Stimulated activated CD8-positive, alpha-beta memory T cell treated with anti-CD3 and anti-CD28 coated beads, Interleukin-7, amount 100 ng/mL, for 1 hour (primary cell): ENCODE measurements at places on chromosomes 3 and 15.

DNA sequence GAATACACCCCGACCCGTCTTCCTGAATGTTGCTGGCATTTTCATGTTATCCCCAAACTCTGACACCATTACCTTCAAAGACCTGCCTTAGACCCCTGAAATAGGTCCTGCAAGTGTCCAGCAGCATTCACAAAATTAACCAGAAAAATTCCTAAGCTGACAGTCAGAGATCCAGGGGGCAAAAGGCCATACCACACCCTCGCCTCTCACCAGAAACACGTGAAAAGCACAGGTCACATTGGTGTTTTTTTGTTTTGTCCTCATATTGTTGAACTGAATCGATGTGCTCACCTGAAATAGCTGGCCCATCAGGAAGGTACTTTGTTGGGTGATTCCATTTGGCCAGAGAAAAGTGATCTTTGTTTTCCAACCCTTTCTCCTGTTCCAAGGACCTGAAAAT lies 113.1 kb upstream of the HES1 start:
- no peak for DNase-seq

DNA sequence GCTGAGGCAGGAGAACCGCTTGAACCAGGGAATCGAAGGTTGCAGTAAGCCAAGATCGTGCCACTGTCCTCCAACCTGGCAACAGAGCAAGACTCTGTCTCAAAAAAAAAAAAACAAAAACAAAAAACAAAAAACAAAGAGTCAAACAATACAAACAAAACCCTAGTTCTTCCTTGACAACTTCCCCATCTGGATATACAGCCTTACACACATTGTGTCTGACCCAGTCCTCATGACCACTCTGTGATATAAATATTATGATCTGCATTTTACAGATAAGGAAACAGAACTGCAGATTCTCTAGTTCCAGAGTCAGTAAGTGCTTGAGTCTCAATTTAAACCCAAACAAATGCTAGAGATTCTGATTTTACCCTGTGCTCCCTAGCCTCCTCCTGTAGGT lies 4.8 kb upstream of the ESYT3 start:
- no peak for DNase-seq

GRCh38 chr3:166263460-166263859 lies 426.2 kb upstream of the BCHE start:
- no peak for DNase-seq

DNA sequence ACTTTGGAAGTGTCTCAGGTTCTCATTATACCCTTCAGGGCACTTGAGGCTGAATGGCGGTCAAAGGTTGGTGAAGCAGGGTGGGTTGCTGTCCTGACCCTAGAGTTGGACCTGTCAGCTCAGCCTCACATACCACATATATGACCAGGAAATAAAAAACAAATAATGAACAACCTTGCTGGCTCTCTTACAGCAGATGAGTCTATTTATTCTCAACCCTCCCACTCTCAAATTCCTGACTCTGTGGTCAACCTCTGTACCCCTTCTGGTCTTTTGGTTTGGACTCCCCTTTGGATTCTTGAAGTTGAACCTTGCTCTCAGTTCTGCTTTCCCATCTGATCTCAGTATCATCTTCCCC lies 16.9 kb downstream of the PPP2R3A start:
- DNase-seq = no peak

DNA sequence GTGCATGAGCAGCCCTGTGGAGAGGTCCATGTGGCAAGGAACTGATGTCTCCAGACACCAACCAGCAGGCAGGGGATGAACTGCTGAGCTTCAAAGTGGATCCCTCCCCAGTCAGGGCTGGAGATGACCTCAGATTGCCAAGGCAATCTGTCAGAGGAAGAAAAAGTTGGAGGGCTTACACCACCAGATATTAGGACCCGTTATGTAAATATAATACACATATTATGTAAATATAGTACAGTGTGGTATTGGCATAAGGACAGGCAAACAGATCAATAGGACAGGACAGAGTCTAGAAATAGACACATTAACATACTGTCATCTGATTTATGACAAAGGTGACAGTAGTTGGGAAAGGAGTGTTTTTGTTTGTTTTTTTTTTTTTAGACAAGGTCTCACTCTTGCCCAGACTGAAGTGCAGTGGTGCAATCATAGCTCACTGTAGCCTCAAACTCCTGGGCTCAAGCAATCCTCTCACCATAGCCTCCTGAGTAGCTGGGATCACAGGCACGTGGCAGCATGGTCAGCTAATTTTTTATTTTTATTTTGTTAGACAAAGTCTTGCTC lies 18.0 kb upstream of the RAB7A start:
- DNase-seq = no peak

DNA sequence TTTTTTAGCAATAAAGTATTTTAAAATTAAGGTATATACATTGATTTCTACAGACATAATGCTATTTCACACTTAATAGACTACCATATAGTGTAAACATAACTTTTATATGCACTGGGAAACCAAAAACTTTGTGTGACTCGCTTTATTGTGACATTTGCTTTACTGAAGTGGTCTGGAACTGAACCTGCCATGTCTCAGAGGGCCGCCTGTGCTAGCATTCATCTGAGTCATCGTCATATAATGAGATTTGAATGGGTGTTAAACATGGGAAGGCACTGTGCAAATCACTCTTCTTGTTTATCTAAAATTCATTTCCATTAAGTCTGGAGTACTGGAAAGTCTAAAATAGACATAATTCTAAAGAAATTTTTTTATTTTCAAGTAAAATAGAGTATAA lies 12.9 kb downstream of the EIF2AK4 start:
- DNase-seq = no peak
